ENCODE measurements at places on chromosomes 16 and 17.
A peak's percentile ranks its signal among the peaks of the same experiment; 100 is the strongest.

- peak; percentile 72 for DNase-seq
Measured at GRCh38 chr16:67165121-67166078, 855 bp downstream of the HSF4 start.

- no peak for DNase-seq
Measured at GRCh38 chr17:55532670-55533069, 21.4 kb upstream of the SMIM36 start.

- DNase-seq, result no peak
Measured at GRCh38 chr16:53282975-53283946, 151.0 kb upstream of the RBL2 start.

GRCh38 chr17:2689411-2690164 is 22.0 kb downstream of the CLUH start:
- peak; percentile 55 for DNase-seq

DNA sequence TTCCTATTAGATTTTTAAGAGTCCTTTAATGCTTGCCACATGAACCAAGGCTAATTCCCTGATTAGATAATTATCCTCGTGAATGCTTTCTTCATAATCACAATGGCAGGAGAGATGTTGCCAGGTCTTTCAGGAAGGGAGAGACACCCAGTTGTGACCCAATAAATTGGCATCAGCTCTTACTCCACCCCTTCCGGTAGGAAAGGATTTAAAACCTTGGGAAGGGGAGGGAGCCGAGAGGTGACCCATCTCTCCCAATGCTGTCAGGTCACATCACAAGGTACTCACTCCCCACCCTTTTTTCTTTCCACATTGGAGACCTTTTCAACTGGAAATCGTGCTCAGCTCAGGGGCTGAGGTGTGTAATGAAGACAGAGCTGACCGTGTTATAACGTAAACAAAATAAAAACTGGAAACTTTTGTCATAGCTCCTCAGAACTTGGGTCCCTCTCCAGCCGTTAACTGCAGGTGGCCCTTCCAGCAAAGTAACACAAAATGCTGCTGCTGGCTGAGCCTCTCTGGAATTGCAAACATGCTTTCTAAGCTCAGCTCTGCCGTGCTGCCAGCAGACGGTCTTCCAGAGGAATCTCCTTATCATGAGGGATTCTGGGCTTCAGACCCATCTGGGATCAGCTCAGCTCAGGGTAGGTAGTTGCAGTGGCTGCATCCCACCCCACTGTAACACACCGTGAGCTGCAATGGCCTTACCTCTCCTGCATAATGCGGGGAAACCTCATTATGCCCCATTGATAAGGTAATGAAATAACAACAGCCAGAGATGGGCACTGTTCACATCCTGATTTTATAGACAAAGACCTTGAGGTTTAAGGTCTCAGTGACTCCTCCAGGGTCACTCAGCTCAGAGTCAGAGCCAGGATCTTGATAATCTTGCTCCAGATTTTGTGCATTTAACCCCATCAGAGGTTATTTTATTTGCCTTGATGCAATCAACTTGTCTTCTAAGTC is 15.6 kb downstream of the TMEM100 start:
- no peak for DNase-seq

DNA sequence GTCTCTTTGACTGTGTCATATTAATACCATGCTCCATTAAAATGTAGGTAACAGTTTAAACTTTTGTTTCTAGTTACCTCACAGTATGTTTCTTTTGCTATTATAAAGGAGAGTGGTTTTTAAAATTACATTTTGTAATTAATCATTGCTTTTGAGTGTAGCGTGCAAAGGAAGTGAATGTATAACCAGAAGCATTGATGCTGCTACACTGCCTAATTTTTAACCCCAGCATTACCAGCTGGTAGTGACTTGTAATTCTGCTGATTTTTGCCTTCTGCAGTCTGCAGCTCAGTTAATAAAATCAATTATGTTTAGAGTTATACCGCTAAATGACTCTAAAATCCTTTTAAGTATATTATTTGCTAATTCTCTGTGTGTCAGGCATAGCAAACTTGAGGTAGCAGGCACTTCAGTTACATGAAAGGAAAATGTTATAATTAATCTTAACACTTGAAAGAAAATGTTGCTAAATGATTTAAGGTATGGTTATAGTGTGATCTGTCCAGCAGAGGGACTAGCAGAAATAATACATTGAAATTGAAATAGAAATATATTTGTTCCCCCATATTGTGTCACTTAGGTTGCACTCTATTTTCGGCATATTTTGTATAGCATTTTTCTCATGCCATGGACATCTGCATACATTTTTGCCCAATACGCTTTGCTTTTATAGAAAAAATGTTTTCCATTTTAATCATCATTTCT is 388.5 kb downstream of the CNTNAP4 start:
- DNase-seq, result no peak

DNA sequence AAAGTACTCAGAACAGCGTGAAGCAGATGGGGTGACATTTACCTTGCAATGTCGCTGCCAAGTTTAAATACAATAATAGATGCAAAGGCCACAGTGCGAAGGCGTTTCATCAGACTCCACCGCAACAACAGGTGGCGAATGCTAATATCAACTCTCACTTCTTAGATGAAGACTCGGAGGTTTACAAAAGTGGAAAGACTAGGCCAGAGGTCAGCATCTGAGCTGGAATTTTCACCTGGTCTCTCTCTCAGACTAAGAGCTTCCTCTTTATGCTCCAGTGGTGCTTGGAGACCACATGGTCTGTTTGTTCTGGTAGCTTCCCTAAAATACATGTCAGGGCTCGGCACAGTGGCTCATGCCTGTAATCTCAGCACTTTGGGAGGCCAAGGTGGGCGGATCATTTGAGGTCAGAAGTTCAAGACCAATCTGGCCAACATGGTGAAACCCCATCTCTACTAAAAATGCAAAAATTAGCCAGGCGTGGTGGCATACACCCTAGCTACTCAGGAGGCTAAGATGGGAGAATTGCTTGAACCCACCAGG is 169.1 kb downstream of the XYLT1 start:
- no peak for DNase-seq

GRCh38 chr17:11244776-11245175 is 3.8 kb downstream of the SHISA6 start:
- DNase-seq, result no peak

GRCh38 chr16:6633456-6633855 is 699.2 kb upstream of the RBFOX1 start:
- no peak for DNase-seq

DNA sequence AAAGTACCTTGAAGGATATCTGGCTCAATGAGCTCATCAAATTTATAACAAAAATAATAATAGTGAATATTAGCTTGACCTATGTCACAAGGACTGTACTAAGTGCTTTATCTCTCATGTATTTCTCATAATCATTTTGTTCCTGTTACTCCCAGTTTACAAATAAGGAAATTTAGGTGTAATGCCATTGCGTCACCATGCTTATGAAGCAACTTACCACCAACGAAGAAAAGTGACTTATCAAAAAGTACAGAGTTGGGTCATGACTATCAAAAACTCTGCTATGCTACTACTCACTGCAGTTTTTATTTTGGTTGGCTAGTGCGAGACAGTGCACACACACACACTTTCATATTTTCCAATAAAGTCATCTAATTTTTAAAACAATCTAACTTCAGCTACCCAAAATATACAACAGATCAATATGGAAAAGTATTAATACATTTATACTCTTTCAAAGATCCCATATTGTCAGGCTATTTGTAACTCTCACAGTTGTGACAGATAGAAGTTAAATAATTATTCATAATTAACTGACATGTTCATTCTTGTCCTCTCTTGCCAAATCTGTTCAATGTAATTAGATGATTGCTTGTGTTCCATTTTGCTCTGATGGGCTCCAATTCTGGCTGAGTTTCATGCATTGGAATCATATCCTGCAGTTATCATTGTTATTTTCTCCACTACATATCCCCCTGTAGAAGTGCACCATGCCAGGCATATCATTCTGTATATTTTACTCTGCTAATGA is 119.4 kb downstream of the KCNJ2 start:
- DNase-seq, result no peak

GRCh38 chr16:86531191-86531545 is 20.8 kb downstream of the FOXF1 start:
- DNase-seq, result no peak

- no peak for DNase-seq
Measured at GRCh38 chr17:2093349-2093748, 38.4 kb downstream of the HIC1 start.

DNA sequence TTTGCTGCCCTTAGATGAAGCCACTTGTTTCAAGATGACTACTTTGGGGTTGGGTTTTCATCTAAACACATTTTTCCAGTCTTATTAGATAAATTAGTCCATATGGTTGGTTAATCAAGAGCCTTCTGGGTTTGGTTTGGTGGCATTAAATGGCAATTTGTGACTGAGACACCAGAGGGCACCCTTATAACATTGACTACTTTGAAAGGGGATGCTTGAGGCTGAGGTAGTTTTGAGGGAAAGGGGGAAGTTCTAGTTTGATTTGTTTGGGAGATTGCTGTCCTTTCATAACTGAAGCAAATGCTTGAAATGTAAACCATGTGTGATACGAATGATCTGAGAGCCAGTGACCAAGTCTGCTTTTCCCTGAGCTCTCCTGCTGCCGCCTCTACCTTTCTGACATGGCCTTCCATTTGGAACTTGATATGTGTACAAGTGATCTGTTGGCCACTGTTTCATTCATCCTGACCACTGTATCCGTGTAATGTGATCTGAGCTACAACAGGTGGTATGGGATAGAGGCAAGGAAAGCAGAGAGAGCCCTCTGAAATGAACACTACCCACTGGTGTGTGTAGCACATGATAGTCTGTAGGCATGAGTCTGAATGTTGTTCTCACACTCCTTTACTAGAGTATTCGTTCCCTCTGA is 5.8 kb upstream of the RARA start:
- no peak for DNase-seq

DNA sequence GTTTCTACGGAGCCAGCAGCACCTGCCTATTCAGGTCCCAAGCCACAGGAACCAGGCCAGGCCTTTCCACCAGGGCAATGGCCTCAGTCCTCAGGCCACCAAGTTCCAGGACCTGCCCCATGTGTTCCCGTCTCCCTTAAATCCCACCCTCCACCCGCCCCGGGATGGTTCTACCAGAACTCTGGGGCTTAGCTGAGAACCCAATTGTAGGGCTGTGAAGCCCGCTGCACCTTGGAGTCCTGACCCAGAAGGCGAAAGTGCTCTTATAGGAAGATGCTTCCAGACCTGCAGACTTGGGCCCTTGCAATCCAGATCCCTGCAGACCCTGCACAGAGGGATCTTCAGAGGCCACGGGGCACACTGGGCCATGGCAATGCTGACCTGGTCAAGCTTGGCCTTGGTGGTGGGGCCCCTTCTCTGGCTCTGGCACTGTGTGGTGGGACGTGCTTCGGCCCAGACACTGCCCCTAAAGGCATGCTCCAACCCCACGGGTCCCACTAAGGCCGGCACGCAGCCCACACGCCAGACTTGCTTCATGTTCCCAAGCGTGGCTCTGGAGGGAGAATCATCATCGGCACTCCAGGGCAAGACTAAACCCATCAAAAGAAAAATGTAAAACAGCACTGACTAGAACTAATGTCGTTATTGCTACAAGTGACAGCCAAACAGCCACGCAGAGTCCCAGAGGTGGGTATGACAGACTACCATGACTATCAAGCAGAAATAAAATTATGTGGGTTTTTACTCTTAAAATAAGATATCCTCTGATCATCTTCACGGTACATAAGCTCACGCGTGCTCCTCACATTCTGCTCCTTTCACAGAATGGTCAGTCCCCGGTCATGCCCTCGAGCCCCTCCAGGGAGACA is 41.3 kb upstream of the ATP2A3 start:
- no peak for DNase-seq

- DNase-seq, result no peak
Measured at GRCh38 chr16:29665294-29666077, 2.4 kb downstream of the SPN start.

DNA sequence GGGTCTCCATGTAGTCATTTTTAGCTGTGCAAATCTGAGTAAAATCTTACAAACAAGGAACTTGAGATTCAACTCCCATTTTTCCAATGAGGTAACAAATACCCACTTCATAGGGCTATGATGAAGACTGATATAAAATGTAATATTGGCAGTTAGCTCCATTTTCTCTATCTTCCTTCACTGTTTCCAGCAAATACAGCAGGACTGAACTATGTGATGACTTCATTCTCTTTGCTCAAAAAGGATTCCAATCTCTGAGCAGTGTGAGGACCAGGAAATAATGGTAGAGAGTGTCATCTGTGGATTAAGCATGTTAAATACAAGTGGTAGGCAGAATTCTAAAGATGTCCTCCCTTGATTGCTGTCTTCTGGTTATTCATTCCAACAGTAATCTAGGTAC is 18.3 kb downstream of the RND2 start:
- DNase-seq, result no peak
